ENCODE measurements at places on chromosomes 16 and 17.

DNA sequence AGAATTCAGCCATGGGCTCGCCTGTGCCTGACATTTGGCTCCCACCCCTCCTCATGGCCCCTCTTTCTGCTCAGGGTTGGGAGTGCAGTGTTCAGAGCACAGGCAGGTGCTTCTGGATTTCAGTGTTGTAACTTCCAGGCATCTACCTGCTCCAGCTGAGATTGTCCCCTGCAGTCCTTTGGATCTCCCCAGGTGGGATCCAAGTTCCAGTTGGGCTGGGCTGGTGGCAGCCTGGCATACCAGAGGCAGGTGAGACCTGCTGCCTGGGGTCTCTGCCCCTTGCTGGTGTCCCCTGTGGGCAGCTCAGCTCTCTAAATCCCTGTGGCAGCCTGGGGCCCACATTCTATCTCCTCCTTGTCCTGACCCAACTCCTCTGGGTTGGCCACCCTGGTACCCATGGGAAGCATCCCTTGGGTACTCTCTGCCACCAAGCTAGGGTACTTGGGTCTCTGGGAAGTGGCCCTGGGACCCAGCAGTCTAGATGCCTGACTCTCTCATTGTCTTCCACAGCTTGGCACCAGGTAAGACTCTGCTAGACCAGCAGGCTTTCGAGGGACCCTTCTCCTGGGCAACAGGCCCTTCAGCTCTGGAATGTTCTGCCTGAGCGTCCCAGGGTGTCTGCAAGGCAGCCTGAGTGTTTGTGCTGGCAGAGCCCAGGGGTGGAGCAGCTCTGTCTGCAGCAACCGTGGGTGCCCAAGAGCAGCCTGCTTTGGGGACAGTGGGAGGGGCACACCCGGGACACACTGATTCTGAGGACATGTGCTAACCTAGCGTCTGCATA is 42.5 kb downstream of the DNAH17 start:
- no peaks in the 10 kb centered on the region for H3K27me3 ChIP-seq
- H3K36me3 ChIP-seq, result no peaks in the 10 kb centered on the region
- no peak for DNase-seq
- H3K4me1 ChIP-seq, result peaks cover 13% of the 10 kb centered on the region
- H3K27ac ChIP-seq, result no peak overlapping the region

- no peaks in the 10 kb centered on the region for H3K27me3 ChIP-seq
- H3K27ac ChIP-seq, result peak overlapping the region; percentile 89
- no peaks in the 10 kb centered on the region for H3K36me3 ChIP-seq
- DNase-seq, result peak; percentile 77
- peak overlapping the region; percentile 59 for H3K4me3 ChIP-seq
- H3K4me1 ChIP-seq, result peaks cover 46% of the 10 kb centered on the region
These were observed 5.9 kb downstream of the CTF1 start for GRCh38 chr16:30902029-30902972.

DNA sequence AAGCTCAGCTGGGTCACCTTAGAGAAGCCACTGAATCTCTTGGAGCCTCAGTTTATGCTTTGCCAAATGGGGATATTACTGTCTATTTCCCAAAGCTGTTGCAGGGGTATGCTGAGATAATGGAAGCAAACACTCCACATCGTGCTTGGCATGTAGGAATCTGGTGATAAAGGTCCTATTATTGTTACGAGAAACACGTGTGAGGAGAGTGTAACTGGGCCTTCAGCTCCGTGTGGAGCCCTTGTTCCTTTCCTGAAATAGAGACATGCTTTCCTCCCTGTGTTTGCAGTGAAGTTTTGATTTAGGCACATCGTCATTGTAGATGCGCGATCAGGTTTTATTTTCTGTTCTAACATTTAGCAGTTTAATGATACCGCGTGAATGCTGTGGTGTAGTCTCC is 292.4 kb downstream of the CPPED1 start:
- no peaks in the 10 kb centered on the region for H3K27me3 ChIP-seq
- H3K4me1 ChIP-seq, result no peaks in the 10 kb centered on the region
- no peak overlapping the region for H3K27ac ChIP-seq
- H3K36me3 ChIP-seq, result no peaks in the 10 kb centered on the region
- no peak overlapping the region for H3K4me3 ChIP-seq

DNA sequence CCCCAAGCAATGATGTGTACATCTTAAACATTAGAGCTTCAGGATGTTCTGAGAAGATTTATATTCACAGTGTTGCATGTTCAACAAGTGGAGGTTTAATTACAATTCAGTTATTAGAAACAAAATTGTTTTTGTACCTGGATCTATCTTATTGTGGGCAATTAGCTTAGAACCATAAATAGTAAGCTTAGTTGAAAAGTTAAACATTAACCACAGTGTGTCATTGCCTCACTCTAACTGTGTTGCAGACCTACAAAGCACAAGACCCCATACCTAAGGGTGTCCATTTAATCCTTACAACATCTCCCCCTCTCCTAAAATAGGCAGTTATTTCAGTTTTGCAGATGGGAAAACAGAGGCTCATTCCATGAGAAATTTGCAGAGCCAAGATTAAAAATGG is 632.0 kb upstream of the SOX9 start:
- no peak overlapping the region for H3K27ac ChIP-seq
- no peak overlapping the region for H3K4me3 ChIP-seq
- DNase-seq, result no peak
- H3K27me3 ChIP-seq, result no peaks in the 10 kb centered on the region

DNA sequence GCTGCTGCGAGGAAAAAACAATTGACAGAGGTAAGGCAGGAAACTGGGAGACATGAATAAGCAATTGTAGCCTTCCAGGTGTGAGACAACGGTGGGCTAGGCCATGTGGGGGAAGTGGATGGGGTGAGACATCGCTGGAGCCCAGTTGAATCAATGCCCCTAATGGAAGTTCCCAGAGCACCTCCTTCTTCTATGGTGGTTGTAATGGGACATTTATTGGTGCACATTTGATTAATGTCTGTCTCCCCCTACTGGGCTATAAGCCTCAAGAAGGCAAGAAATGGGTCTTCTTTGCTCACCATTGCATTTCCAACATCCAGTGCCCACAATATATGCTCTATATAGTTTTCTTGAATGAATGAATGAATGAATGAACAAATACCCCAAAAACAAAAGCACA is 22.7 kb upstream of the CD300E start:
- H3K4me1 ChIP-seq, result no peaks in the 10 kb centered on the region
- no peak overlapping the region for H3K27ac ChIP-seq
- H3K27me3 ChIP-seq, result peaks cover 17% of the 10 kb centered on the region
- H3K36me3 ChIP-seq, result no peaks in the 10 kb centered on the region
